ENCODE measurements at places on chromosomes 1 and 21. TPM values are rescaled to one million over a fixed set of nuclear protein-coding genes. Genes with fewer than 3 reads are reported as not detected.

DNA sequence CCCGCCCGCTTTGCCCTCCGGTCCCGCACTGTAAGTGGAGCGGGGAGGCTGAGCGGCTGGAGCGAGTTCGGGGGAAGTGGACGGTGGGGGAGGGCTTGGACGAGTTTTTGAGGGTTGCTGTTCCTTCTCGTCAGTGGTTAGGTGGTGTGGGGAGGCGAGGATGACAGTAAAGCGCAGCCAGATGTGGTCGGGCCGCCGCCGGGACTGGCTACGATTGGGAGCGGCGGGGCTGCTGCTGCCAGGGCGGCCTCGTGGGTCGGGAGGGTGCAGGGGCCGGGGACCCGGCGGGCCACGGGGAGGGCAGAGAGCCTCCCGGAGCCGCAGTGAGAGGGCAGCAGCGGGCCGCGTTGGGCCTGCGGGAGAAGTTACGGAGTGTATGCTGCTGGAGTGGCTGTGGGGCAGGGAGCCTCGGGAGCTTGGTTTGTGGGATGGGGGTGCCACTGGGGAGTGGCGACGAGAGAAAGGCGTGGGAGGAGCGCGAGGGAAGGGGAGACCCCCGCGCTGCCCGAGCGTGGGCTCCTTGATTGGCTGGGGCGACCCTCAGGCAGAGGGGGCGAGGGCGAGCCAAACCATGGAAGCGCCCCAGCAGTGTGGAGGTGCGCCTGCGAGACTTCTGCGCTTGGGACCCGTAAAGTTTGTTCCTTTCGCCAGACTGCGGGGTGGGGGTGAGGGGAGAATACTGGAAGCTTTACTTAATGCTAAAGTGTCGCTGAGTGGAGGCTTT, 2.1 kb downstream of the ADGRL2 start:
- DNase-seq = no peak

DNA sequence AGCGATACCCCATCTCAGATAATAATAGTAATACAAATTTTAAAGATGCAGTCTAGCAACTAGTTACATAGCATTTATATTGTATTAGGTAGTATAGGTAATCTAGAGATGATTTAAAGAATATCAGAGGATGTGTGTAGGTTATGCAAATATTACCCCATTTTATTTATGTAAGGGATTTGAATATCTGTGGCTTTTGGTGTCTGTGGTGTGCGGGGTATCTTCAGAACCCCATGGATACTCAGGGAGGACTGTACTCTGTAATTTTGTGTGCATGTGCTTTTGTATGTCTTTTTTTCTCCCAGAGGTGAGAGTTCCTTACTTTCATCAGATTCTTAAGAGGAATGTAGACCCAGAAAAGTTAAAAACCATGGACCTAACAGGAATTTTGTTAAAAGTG, 12.8 kb downstream of the RNF2 start:
- no peak for DNase-seq

- DNase-seq = no peak
Measured at GRCh38 chr21:40153351-40153750, 286.1 kb downstream of the PCP4 start.

DNA sequence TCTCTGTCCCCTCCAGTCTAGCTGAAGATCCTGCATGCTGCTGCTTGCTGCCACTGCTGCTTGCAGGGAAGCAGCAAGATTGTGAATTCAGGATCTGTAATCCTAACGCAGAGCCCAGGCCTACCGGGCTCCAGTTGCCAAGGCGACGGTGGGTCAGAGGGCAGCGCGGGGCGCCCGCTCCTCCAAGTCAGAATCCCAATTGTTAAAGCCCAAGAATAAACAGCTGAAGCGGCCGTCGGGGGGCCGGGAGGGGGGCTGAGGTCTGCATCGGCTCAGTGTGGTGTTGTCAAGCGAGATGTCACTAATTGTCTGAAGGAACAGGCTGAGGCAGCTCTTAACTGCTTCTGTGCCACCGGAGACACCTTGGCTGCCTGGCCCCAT, 36.8 kb downstream of the AHDC1 start:
- no peak for DNase-seq

The WDR64 gene
- polyA plus RNA-seq = 0.23 TPM

The SETD4 gene
- polyA plus RNA-seq = 32.0 TPM

- no peak for DNase-seq
Measured at GRCh38 chr1:109050228-109050995, 8.5 kb upstream of the WDR47 start.

GRCh38 chr1:234631721-234632125, 21.7 kb upstream of the IRF2BP2 start:
- DNase-seq = no peak

GRCh38 chr1:109776911-109777310, 13.2 kb upstream of the EPS8L3 start:
- peak; percentile 75 for DNase-seq

GRCh38 chr1:20584890-20585289, 4.0 kb upstream of the CDA start:
- DNase-seq = no peak

The ATF3 gene
- 14.1 TPM for polyA plus RNA-seq

DNA sequence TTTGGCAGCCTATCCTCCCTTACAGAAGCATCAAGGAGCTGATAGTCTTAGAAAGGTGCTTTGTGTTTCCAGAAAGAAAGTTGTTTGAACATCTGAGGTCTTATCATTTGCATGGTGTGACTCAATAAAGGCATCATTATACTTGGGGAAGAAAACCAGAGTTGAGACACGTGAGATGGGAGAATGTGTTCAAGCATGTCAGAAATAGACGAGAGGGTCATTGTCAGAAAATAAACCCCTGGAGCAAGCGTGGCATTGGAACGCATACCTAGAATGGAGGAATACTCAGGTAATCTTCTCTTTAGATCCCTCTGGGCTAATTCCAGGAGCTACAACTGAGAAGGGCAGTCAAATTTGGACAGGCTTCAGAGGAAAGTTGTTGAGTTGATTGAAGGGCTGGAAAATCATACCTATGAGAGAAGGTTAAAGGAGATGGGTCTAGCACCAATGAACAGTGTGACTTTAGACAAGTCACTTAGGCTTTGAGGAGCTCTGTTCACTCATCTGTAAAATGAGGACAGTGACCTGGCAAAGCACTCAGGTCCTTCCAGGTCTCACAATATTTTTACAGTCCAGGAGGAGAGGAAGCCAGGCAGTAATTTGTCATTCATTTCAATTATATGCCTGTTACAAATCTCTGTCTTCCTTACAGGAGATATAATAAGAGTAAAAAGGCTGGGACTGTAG, 101.3 kb upstream of the C1orf21 start:
- no peak for DNase-seq

- no peak for DNase-seq
Measured at GRCh38 chr1:74637296-74637695, 36.3 kb downstream of the ERICH3 start.

The CDCA8 gene
- polyA plus RNA-seq = 17.0 TPM

- no peak for DNase-seq
Measured at GRCh38 chr21:41573902-41574690, 66.1 kb upstream of the TMPRSS2 start.

The GPATCH3 gene
- polyA plus RNA-seq = 11.4 TPM

- DNase-seq = no peak
Measured at GRCh38 chr1:15952317-15953258, 23.3 kb downstream of the ZBTB17 start.

The KPRP gene
- polyA plus RNA-seq = not detected

DNA sequence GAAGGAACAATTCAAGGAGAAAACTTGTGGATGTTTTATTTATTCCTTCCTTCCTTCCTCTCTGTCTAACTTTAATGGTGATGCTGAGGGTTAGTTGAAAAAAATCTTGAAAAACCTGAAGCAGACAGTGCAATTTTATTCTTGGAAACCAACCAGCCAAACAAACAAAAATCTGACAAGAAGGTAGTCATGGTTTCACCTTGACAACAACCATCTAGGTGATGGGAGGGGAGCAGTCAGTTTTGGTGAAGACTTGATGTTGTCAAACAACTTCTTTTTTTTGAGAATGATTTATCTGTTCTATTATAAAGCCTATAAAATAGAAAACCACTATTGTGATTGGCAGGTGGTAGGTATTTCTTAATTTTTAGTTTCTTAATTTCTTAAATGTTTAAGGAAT, 92.4 kb upstream of the GPR88 start:
- no peak for DNase-seq

DNA sequence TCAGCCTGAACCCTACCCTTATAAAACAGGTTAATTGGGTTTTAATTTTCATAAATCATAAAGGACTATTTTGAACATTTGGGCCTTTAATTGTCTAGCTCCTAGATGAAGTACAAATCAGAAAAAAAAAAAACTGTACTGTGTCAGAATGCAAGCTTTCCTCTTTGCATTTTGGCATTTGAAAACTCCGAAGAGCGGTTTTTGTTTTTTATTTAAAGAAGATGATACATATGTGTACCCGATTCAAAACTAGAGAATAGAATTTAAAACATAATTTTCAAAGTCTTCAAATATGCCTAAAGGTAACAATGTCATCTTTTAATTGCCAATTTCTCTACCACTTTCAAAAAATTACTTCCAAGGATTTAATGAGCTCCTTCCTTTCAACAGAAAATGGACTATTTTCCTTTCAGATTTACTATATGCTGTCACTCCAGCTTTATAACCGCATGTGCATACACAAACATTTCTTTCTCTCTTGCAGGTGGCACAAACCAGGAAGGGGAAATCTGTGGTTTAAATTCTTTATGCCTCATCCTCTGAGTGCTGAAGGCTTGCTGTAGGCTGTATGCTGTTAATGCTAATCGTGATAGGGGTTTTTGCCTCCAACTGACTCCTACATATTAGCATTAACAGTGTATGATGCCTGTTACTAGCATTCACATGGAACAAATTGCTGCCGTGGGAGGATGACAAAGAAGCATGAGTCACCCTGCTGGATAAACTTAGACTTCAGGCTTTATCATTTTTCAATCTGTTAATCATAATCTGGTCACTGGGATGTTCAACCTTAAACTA, 33.7 kb downstream of the MRPL39 start:
- no peak for DNase-seq

GRCh38 chr1:165862448-165862847, 35.0 kb downstream of the UCK2 start:
- DNase-seq = no peak

The RSPH1 gene
- polyA plus RNA-seq = 0.63 TPM

GRCh38 chr1:207910591-207911354, at the start of gene CD34:
CD34 (minus strand) TSS chr1:207911125; CDS start chr1:207911080, 45 bp downstream.
- no peak for DNase-seq

DNA sequence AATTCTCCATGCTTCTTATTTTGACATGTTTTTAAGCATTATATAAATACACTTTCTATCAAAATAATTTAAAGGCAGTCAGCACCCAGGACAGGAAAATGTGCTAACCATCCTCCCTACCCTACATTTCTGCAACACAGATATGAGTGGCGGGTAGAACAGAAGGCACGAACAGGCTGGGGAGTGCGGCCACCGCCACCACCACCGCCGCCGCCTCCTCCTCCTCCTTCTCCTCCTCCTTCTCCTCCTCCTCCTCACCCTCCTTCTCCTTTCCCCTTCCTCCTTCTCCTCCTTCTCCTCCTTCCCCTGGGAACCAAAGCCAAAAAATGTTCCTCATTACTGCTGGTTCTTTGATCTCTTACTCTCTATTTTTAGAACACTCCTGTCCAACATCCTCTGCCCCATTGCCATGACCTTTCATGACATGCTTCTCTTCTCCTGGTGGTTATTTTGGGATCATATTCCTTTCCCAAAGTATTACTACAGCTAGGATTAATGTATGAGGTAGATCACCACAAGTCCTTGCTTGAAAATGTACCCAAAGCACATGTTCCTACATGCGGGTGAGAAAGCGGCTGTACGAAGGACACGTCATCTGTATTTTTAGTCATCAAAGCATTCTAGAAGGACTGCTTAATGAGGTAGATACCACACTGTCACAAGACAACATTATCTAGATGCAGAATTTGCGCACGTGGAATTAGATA, 24.5 kb upstream of the CCN1 start:
- DNase-seq = no peak

DNA sequence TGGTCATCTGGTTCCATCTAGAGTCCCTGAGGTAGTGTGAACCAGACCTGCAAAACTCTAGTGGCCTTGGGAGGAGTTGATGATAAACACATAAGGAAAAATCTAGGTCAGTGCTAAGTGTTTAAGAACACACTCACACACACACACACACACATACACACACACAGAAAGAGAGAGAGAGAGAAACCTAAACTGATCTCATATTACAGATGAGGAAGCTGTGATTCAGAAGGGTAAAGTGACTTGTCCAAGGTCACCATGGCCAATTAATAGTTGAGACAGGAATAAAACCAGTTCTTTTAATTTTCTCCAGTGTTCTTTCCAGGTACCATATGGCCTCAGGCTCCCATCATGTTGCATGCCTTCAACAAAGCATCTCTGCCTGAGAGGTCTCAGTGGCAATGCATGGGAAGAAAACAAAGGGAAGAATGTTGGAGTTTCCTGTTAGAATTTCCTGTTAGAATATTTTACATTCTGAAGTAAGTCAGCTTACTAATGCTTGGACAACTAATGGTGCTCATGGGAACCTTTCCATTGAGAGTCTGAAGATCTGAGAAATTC, 77.3 kb upstream of the TSPAN2 start:
- DNase-seq = no peak

The SH3D21 gene
- polyA plus RNA-seq = 20.1 TPM

The SDF4 gene
- 139 TPM for polyA plus RNA-seq

GRCh38 chr1:30258876-30259275, 464.5 kb downstream of the MATN1 start:
- no peak for DNase-seq

GRCh38 chr1:80218112-80218511, 1211.6 kb upstream of the ADGRL4 start:
- DNase-seq = no peak

DNA sequence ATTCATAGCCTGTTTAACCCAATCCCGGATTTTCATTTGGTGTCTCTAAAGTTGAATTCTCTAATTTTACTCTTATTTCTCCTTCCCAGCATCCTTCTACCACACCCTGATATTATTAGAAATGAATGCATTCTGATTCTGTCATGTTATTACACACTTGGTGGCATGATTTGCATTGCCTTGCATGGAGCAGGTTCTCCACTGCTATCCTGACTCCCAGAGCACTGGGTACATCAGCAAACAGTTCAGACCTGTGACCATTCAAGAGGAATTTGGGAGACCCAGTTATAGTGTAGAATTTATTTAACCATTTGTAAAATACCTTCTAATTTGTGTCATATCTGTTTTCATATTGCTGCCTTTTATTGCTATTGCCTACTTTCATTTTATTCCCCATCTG, 2.6 kb downstream of the LRRC8B start:
- no peak for DNase-seq

GRCh38 chr1:116972674-116973030, 28.9 kb upstream of the CD101 start:
- DNase-seq = no peak
